KG1 (cell line): ENCODE measurements at places on chromosomes 12 and 14.

DNA sequence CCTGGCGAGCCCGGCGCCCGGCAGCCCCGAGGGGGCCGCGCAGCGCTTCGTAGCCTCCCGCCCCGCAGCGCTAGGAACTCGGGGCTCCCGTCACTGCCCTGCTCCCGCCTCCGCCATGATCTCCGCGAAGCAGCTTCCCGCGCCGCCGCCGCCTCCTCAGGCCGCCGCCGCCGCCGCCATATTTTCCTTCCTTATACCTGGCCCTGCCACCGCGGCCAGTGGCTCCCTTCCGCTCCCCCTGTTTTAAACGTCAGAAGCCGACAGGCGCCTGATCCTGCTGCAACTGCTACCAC lies 286 bp downstream of the PPP4R3A start:
- no peak for DNase-seq

DNA sequence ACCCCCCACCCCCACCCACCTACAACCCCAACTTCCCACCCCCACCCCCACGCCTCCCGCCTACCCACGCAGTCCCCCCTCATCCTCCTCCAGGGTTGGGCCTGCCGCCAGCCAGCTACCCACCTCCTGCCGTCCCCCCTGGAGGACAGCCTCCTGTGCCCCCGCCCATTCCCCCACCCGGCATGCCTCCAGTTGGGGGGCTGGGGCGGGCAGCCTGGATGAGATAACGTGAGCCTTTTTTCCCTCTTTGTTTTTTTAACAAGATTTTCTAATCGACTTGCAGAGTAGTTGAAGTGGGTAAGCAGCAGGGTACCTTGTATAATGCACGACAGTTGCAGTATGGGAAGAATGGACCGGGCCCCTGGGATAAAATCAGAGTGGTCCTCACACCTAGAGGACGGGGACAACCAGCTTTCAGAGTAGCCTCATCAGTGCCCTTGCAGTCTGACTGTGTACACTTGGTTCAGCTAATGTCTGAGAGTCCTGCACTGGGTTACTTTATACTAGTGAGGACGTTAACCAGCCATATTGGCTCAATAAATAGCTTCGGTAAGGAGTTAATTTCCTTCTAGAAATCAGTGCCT lies 29.4 kb downstream of the CCNK start:
- DNase-seq = no peak

DNA sequence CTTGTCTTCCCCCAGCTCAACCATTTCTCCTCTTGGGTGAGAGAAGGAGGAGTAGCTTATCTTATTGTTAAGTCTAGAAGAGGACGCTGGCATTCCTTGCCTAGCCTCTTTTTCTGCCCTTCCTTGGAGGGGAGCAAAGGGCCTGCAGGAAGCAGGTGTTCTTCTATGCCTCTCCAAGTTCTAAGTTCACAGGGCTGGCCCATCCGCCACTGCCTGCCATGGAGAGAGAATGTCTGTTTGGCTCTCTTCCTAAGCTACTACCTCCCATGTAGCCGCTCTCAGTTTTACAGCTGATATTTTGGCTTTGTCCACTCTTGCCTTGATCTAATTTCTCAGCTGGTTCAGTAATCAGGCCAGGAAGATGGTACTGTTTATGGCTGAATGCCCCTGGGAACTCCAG lies 201.2 kb downstream of the NTF3 start:
- no peak for DNase-seq

DNA sequence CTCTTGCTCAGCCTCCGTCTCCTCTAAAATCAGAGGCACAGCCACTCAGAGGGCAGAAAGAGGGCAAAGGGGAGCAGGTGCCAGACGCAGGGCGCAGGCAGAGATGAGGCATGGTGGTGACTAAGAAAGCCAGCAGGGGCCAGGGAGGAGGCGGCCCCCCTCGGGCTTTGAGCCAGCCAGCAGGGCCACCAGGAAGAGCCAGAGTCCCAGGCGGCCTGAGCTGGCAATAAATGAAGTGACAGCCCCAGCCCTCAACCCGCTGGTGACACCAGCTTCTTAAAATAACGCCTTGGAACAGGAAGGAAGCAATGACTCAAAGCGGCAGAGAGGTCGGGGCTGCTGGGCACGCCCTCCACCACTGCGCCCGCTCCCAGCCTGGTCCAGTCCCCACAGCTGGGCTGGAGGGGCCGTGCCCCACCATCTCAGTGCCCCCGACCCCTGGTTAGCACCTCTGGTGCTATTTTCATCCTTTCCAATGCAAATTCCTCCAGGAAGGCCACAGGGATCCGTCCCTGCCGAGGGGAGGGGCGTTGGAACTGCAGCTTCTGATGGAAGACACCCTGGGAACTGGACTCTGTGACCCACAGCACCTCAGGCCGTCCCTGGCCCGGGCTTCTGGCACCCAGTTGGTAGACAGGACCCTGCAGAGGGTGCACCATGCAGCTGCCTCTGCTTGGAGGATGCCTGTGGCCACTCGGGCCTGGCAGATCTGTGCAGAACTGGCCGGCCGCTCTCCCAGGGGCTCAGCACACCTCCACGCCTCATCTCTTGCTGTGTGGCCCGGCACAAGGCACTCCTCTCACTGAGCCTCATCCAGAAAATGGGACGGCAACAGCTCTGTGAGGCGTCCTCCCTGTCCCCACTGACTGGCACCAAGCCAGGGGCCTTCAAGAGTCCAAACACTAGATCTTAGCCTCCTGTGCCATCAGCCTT lies 113.7 kb downstream of the NCOR2 start:
- peak; percentile 85 for DNase-seq

- DNase-seq = no peak
These were observed 254.2 kb downstream of the ACSS3 start for GRCh38 chr12:81332054-81332453.

GRCh38 chr12:184811-185575 lies 29.0 kb downstream of the SLC6A12 start:
- no peak for DNase-seq

DNA sequence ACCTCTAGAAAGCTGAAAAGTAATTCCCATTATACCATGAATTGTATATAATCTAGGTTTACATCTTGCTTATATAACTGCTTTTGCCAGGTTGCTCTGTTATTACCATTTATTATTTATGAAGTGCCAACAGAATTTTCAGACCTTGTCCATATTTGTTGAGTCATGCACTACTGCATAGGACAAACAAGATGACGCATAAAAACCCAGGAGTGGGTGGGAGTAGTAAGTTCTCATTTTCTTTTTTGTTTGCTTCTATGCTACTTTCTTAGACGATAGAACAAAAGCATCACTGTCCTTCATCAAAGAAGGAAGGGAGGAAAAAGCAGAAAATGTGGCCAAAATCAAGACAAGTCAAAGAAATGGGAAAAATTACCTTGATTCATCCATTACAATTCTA lies 119.0 kb upstream of the RASSF8 start:
- DNase-seq = no peak

- DNase-seq = no peak
These were observed 7.5 kb downstream of the TMED2 start for GRCh38 chr12:123591702-123592481.
